ENCODE measurements at places on chromosomes 6 and 20.
A peak's percentile ranks its signal among the peaks of the same experiment; 100 is the strongest.

GRCh38 chr20:12773936-12774335 is 234.8 kb upstream of the SPTLC3 start:
- no peak for DNase-seq

GRCh38 chr6:114569669-114570068 is 226.8 kb upstream of the HS3ST5 start:
- no peak for DNase-seq

- DNase-seq = no peak
Observed at GRCh38 chr20:8427419-8428040, 295.5 kb downstream of the PLCB1 start.

- no peak for DNase-seq
Observed at GRCh38 chr20:23643659-23644058, 5.9 kb upstream of the CST3 start.

DNA sequence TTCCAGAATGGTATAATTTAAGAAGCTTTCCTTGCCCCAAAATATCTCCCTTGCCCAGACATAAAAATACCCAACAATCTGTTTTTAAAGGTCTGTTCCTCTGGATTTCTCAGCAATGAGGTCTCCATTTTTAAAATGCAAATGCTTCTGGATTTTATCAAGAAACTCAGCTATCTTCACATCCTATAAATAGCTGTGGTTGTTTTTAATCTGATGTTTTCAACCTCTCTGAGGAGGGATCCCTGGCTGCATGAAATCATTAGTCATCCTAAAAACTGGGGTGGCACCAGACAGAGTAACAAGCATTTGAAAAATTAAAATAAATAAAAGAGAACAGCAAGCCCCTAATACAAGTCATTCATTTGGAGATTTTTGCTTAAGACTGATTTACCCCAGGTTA is 168.5 kb upstream of the ID4 start:
- no peak for DNase-seq

- DNase-seq = no peak
Observed at GRCh38 chr20:19430641-19431315, 218.3 kb downstream of the SLC24A3 start.

DNA sequence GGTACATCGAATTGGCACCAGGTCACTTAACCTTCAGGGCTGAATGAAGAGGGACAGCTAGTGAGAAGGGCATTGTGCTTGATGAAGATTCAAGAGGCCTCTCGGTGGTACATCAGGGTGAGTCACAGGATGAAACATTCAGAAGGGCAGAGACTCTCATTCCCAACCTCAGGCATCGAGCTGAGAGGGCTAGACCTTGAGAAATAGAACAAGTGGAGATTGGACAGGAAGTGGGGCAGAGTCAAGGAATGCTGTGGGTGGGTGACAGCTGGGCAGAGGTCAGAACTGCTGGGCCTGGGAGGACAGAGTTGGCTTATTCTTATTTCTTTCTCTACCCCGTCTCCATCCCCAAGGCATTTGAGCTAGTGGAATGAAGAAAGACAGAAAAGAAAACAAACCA is 126.0 kb downstream of the SCML4 start:
- DNase-seq = no peak

- no peak for DNase-seq
Observed at GRCh38 chr20:64108731-64109681, 1.6 kb upstream of the NPBWR2 start.

DNA sequence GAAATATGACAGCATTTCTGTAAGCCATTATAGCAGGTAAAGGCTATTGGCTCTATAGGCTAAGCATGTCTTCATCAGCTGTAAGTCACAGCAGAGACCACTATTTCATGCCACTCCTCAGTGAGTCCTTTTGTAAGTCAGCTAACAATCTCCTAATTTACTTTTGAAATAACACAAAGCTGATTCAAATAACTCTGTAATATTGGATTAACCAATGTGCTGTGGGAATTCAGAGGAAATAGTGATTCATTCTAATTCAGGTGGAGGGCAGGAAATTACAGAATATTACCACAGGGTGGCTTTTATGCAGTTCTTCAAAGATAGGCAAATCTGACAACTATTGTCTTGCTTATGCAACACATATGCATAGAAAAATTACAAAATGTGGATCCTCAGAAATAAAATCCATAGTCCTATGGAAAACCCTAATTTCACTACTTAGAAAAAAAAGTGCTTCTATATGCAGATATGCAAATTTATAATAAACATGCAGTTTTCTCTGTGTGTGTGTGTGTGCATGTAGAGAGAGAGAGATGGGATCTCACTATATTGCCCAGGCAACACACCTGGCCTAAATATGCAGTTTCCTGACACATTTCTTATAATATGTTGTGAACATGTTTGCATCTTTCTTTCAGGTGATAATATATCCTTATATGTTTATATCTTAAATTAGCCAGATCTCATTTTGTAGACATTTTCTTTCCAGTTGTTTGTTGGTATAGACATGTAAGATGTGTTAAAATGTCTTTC is 4.8 kb upstream of the SMIM28 start:
- no peak for DNase-seq

DNA sequence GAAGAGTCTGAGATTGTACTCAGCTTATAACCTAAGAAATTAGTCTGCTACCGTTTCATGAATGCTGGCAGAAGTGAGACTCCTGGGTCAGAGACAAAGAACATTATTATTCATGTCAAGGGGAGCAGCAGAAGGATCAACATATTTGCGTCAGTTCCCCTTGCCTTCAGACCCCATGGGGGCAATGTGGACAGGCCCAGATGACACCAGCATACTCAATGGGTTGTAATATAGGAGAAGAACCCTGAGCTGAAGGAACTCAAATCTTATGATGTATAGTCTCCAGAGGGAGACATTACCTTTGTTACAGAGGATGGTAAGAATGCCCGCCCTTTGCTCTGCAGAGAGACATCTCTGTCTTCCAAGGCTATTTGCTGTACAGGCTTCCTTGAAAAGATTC is 384.4 kb downstream of the EPM2A start:
- DNase-seq = no peak

DNA sequence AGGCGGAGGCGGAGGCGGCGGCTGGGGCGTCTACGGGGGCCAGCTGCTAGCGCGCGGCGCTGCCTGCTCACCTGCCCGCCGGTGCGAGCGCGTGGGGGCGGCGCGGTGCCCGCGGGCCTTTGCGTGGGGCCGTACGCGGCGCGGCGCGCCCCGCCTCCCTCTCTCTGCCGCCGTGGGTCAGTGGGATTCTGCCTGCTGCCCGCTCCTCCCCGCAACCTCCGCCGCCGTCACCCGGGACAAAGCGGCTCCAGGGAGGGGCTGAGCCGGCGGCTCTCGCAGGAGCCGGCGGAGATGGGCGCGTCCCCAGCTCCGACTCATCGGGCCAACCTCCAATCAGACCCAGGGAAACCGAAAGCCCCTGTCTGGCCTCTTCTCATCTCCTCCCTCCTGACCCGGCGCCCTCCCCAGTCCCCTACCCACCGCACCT is at the start of gene RCAN2:
TSS of gene RCAN2 (minus strand) at position 249 of the 427 bp plus-strand sequence.
- peak; percentile 65 for DNase-seq

DNA sequence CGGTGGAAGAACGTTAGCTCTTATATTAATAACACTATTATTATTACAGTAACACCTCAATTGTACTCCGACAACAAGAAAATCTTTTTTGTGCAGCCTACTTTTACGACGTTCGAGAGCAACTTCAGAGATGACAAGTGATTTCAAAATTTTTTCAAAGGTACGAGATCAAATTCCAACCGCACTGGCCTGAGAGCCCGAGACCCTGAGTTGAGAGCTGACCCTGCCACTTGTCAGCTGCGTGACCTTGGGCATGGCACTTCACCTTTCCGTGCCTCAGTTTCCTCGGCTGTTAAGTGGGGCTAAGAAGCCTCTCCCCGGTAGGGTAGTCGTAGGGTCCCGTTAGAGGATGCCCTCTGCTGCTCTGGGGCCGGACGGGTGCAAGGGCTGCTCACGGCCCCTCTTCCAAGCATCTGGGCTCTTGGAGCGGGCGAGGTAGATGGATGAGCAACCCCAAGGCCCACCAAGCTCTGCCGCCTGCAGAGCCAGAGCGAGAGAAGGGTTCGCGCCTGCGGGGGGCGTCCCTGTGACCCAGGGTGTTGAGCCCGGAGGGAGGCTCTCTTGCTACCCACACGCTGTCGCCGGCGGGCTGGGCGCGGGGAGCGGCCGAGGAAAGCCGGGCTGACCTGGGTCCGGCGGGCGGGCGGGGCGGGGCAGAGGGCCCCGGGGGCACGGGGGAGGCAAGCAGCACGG is 510 bp downstream of the NDRG3 start:
- DNase-seq = no peak

DNA sequence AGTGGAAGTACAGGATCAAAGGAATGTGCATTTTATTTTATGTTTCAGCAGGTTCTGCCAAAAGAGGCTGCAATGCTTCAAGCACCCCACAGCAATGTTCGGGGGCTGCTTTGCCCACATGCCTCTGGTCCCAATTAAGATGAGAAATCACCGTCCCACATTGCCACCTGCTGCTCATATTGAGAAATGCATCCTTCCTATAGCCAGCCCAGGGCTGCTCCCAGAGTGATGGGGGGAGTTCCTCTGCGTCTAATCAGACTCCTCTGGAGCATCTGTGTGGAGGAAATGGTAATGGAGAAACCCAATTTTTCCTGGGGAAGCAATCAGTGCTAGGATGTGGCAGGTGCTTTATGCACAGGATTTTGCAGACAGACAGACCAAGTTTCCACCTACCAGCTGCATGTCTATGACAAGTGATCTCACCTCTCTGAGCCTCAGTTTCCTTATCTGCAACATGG is 33.7 kb downstream of the PTGIS start:
- DNase-seq = peak; percentile 73

DNA sequence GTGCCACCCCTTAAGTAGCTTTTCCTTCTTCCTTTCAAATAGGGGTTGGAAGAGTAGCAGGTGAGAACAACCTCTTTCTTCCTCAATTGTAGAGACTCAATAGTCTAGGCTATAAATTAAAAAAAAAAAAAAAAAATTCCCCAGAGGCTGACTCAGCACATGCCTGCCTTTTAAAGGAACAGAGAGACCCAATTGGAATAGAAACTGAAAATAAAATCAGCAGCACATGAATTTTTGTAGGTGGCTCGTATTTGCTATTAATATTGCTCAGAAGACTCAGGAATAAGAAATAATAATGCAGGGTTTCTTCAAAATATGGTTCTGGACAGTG is 19.3 kb downstream of the TOP1 start:
- peak; percentile 46 for DNase-seq

GRCh38 chr20:35269055-35269781 is 8.7 kb downstream of the MMP24OS start:
- peak; percentile 51 for DNase-seq

- peak; percentile 49 for DNase-seq
Observed at GRCh38 chr20:59163631-59164530, at the start of gene ZNF831. TSS of gene ZNF831 (plus strand) at chr20:59163821. CDS start at chr20:59191020, 27,199 bp downstream.

GRCh38 chr6:139925894-139926641 is 551.6 kb upstream of the CITED2 start:
- no peak for DNase-seq

GRCh38 chr20:48288930-48289507 is 503.7 kb upstream of the SULF2 start:
- DNase-seq = no peak

DNA sequence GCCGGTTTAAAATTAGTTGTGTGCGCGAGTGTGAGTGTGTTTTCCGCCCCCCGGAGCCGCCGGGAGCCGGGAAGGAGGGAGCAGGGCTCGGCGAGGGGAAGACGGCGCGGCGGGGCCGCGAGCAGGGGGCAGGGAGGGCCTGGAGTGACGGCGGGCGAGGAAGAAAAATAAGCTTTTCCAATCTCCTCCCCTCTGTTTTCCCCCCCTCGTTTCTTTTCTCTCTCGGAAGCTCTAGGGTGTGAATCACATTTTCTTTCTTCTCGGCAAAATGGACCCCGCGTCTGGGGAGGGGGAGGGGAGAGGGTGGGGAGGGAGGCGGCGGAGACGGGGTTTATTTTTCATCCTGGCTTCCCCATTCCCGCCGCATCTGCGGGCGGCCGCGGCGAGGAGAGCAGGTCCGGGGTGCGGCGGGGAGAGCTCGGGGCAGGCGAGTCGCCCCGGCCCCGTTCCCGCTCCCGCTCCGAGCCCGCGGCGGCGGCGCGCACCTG is 881 bp downstream of the BICRAL start:
- peak; percentile 62 for DNase-seq

GRCh38 chr6:36276581-36277536 is 7.0 kb downstream of the PNPLA1 start:
- DNase-seq = no peak

DNA sequence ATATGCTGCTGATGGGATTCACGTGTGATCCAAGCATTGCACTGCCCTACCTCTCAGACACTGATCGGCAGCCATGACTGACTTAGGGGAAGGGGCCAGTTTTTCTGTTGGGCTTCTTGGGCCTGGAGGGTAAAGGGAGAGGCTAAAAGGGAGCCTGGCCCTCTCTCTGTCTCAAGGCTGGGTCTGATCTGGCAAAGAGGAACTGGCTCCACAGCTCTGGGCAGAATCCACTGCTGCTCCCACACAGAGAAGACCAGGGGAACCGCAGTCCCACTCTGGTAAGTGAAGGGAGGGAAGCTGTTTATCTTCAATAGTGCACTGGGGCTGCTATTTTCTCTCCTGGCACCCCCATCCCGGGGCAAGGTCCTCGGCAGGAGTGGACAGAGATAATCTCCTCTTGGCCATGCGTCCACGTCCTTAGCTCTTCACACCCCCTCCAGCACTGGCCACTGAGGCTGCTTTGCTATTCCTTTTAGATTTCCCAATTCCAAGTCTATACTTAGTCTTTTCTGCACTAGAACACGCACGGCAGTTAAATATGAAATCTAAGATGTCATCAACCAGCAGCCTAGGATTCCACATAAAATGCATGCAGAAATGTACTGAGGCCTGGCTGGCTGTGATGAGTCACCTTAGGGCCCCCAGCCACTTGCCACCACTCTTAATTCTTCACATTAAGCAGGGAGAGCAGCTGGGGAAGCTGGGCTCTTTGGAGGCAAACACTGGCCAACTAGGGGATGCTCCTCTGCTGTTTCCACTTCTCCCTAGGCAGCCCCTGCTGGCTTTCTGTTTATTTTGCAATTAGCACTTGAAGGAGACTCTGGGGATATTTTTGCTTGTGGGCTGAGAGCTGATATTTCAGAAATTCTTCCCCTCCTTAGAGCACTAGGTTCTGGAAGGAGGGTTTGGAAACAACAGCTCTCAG is 87.8 kb upstream of the ARMC2 start:
- DNase-seq = no peak

GRCh38 chr6:74289884-74290283 is 593.9 kb downstream of the CD109 start:
- no peak for DNase-seq

DNA sequence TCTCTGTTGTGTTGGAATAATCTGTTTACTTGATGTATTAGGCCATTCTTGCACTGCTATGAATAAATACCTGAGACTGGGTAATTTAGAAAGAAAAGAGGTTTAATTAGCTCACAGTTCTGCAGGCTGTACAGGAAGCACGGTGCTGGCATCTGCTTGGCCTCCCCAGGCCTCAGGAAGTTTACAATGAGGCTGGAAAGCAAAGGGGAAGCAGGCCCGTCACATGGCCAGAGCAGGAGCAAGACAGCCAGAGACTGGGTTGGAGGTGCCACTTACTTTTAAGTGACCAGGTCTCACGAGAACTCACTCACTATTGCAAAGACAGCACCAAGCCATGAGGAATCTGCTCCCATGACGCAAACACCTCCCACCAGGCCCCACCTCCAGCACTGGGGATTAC is 50.6 kb upstream of the FUCA2 start:
- DNase-seq = no peak

GRCh38 chr20:38722683-38723016 is 1.6 kb upstream of the SLC32A1 start:
- DNase-seq = no peak

- DNase-seq = no peak
Observed at GRCh38 chr6:17494177-17494576, 100.8 kb downstream of the CAP2 start.

- DNase-seq = peak; percentile 40
Observed at GRCh38 chr20:63215101-63216040, 560 bp downstream of the YTHDF1 start.

Data from germinal center (tissue), 1 donor.